Posterior cingulate gyrus (tissue), 11 donors: ENCODE measurements at places on chromosomes 1 and 21.
A peak's percentile ranks its signal among the peaks of the same experiment; 100 is the strongest.

GRCh38 chr1:158161446-158161845, 19.2 kb upstream of the CD1D start:
- DNase-seq, result no peak

- DNase-seq, result no peak
Measured at GRCh38 chr21:43697758-43698643, 20.9 kb upstream of the PDXK start.

- no peak for DNase-seq
Measured at GRCh38 chr1:212760126-212760823, 31.3 kb downstream of the NSL1 start.

- DNase-seq, result no peak
Measured at GRCh38 chr21:35525443-35525842, 476.3 kb upstream of the RUNX1 start.

- DNase-seq, result peak; percentile 56
Measured at GRCh38 chr1:105793536-105794146, 1262.8 kb upstream of the PRMT6 start.

- no peak for DNase-seq
Measured at GRCh38 chr1:119052267-119052666, 64.1 kb upstream of the TBX15 start.

- DNase-seq, result no peak
Measured at GRCh38 chr1:199124351-199124750, 485.5 kb downstream of the PTPRC start.

DNA sequence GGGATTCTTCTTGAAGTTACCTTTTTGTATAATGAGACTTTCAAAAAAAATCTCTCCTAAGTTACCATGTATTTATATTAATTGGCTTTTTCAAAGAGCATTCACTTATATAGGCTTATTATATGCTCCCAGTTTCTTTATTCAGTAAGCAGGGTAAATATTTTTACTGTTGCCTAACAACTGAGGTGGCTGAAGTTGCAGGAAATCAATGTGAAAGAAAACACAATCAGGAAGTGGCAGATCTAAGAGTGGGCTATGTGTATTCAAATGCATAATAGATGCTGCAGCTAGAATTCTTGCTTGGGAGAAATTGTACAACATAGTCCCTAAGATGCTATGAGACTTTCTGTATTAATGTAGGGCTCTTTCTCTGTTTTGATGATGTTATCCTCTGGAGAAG, 606.9 kb downstream of the NUF2 start:
- no peak for DNase-seq

DNA sequence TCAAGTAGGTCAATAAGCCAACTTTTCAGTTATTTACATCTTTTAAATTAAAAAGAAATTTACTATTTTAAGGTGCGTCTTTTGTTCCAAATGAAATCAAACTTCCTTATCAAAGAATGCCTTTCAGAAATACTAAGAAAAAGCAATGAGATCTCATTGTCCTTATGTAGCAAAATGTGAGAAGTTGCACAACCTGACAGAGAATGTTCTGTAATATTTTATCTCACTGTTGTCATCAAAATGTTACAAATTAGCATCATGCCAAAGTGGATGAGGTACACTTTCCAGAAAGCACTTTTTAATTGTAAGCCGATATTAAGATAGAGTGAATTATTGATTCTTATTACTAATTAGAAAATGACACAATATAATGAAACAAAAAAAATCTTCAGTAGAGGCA, 50.4 kb downstream of the KCNT2 start:
- DNase-seq, result no peak

GRCh38 chr1:226882187-226882586, 11.8 kb downstream of the PSEN2 start:
- no peak for DNase-seq
